ENCODE measurements at places on chromosomes 13 and 19.

DNA sequence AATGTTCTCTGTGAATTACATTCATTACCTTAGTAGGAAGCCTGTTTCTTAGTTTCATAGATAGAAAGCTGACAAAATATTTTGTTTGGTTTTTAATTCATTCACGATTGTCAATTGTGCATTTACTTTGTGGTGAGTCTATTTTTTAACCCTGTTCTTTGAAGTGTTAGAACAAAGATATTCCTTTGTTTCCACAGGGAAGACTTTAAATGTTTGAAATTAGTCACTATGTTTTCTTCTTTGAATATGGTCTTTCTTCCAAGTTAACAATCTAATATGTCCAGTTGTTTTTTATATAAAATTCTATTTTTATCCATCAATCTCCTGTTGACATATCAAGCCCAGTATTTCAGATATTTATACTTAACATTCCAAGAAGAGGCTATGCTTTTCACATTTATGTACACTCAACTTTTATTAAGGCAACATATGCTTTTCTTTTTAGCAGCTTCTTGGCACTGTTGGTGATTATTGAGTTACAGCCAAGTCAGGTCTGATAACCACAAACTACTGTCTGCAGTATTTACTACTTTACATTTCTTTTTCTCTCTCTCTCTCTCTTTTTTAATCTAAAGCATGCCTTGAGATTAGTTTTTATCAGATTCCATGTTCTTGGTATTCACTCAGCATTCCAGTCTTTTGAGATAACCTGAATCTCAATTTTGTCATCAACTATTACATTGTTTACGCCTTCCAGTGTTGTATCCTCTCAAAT lies 812.8 kb upstream of the SLC10A2 start:
- DNase-seq: no peak

DNA sequence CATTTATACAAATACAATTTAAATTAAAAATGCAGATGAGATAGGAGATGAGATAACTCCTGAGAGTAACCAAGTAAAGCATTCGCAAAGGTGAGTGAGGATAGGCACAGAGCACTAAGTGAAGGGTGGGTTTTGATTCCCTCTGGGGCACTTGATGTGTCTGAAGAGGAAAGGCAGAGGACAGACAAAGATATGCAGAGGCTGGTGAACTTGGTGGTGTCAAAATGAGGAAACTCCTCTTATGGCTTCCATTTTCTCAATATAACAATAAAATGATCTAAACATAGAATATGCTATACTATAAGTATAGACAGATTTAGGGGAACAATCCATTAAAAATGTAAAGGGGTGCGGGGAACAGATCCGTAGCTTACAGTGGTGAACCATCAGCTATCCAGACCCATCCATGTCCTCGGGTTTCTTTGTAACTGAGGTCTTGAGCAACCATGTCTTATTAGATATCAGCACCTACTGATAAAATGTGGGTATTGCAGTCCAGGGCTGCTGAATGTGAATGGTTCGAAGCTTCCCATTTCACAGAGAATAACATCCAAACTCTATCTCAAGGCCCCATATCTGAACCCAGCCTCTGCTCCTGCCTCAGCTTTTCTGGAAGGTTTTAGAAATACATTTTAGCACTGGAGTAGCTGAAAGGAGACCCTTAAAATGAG lies 73.9 kb upstream of the SLC10A2 start:
- DNase-seq: no peak

DNA sequence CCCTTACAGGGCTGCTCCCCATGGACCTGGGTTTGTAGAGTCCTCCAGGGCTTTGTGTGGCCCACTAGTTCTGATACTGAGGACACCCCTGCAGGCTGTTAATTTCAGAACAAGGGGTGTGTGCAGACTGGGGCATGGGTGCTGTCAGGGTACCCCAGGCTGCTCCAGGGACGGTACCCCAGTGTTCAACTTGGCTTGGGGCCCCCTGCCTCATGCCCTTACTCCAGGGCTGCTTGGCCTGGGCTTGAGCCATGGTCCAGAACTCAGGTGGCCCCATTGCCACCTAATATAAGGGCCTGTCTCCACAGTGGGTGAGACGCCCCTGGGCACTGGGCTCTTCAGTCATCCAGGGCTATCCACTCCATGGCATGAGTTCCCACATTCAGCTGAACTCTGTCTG lies 1417.6 kb downstream of the UQCRFS1 start:
- DNase-seq: no peak

GRCh38 chr19:46475986-46476385 lies 4.6 kb upstream of the PNMA8A start:
- DNase-seq: no peak

DNA sequence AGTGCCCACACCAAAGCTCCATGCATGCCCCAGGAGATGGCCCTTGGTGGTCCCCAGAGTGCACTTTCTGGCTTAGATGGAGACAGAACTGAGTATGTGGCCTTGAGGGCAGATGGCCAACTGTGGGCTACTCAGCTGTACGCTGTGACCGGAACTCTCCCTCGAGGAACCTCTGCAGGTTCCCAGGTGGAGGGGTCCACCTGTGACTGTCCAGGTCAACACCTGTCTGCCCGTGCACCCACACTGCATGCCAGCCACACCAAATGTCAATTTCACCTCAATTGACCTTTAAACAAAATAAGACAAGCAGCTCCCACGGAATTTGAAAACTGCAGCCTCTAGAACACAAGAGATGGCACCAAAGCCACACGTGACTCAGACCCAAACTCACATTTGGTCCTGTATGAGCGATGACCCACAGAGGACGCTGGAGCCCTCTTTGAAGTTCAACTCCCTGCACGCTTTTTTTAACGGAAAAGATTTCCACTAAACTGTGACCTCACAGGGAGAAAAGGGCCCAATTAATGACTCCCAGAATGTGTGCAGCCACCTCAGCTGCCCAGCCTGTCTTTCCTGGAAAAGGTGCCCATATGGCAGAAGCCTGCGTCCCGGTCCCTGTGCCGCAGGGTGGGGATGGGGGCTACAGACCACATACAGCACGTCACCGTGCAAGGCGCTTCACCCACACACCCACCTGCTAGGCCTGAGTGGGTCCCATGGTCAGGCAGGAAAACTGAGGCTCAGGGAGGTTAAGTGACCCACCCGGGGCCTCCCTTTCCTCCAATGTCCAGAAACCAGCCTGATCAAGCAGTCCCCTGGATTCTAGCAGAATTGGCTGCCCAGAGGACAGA lies 47.7 kb downstream of the KLF2 start:
- DNase-seq: no peak

Data from mesenteric fat pad (tissue), 1 donor.